ENCODE measurements at places on chromosomes 1 and 21. TPM values are rescaled to one million over a fixed set of nuclear protein-coding genes. Genes with fewer than 3 reads are reported as not detected.

RPAP2 gene
- 30.5 TPM for total RNA-seq

GRCh38 chr1:43229826-43230780 is 39.7 kb upstream of the TMEM125 start:
- no peak for DNase-seq

RIPPLY3 gene
- 0.37 TPM for total RNA-seq

DNA sequence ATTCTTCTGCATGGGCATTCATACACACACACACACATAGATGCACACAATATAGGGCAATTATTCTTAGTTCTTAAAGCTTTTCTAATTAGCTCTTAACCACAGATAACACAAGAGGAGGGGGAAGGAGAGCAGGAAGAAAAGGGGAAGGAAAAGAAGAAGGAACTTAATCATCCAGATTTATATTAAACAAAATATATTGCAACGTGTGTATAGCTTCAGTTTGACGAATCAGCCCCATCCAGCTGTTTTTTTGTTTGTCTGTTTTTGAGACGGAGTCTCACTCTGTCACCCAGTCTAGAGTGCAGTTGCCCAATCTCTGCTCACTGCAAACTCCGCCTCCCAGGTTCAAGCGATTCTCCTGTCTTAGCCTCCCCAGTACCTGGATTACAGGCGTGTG is 21.7 kb upstream of the ANKRD13C start:
- DNase-seq = no peak

CRYBG2 gene
- not detected for total RNA-seq

DNA sequence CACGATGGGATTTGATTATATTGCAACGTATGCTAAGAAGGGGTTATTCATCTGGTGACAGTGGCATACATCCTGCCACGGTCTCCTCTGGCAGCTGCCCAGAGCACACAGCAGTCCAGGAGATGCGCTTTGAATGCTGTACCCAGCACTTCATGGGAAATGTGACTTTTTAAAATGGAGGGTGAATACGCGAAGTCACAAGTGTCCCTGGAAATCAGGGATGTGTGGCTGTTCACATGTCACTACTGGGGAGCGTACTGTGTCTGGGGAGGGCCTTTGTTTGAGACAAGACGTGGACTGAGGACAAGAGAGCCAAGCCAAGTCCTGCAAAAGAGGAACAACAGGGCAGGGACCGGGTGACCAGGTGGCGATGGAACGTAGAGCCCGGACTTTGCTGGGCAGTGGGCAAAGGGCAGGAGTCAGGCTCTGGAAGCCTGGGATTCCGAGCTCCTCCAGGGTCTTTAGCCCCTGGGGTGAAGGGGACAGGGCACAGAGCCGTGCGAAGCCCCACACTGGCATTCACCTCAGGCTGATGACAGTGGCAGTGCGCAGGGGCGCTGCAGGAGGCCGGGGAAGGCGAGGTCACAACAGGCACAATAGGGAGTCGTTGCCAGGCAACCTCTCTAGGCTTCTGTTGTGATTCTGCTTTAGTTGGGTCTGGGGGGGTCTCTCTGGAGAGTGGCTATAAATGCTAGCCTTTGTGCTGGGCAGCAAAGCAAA is 11.4 kb upstream of the ZBTB21 start:
- DNase-seq = no peak

- DNase-seq = no peak
Observed at GRCh38 chr1:165392634-165393571, 36.4 kb upstream of the LMX1A start.

TACSTD2 gene
- total RNA-seq = 0.33 TPM

- DNase-seq = no peak
Observed at GRCh38 chr1:58805716-58806571, 22.1 kb upstream of the JUN start.

GRCh38 chr1:15627343-15627988 is 10.2 kb downstream of the DDI2 start:
- DNase-seq = no peak

Measured in chondrocyte (in vitro differentiated cells).